Right renal cortex interstitium (tissue), 3 donors: ENCODE measurements at places on chromosomes 7 and 10. TPM values are rescaled to one million over a fixed set of nuclear protein-coding genes. Genes with fewer than 3 reads are reported as not detected.

Gene ABCA13
- polyA plus RNA-seq = 0.86 TPM

Gene FAM25G
- polyA plus RNA-seq = not detected

Gene GJD4
- polyA plus RNA-seq = 0.08 TPM

Gene MAD1L1
- 22.9 TPM for polyA plus RNA-seq

Gene TMEM196
- not detected for polyA plus RNA-seq

Gene SEM1
- 250 TPM for polyA plus RNA-seq

Gene GPR37
- 1.5 TPM for polyA plus RNA-seq

Gene DNAJC12
- 12.3 TPM for polyA plus RNA-seq

Gene COL13A1
- 21.5 TPM for polyA plus RNA-seq

Gene ACHE
- polyA plus RNA-seq = 3.7 TPM

Gene CACNA2D1
- 24.8 TPM for polyA plus RNA-seq

Gene AGBL3
- polyA plus RNA-seq = 7.6 TPM

Gene ANKRD1
- 0.89 TPM for polyA plus RNA-seq

Gene ZMIZ1
- 61.0 TPM for polyA plus RNA-seq

Gene GPC2
- polyA plus RNA-seq = 7.2 TPM

Gene CAMK2B
- 2.7 TPM for polyA plus RNA-seq

Gene RELN
- polyA plus RNA-seq = 11.2 TPM

Gene TSPAN33
- 69.6 TPM for polyA plus RNA-seq

Gene MPP7
- polyA plus RNA-seq = 8.9 TPM

Gene SUGCT
- polyA plus RNA-seq = 15.4 TPM

Gene NPTX2
- 3.0 TPM for polyA plus RNA-seq

Gene DYNC1I1
- 0.61 TPM for polyA plus RNA-seq
